ENCODE measurements at places on chromosomes 3 and 15.

- DNase-seq: no peak
Observed at GRCh38 chr3:126108676-126109050, 24.7 kb upstream of the SLC41A3 start.

GRCh38 chr15:62569460-62570404, 404.6 kb upstream of the C2CD4B start:
- DNase-seq: no peak

DNA sequence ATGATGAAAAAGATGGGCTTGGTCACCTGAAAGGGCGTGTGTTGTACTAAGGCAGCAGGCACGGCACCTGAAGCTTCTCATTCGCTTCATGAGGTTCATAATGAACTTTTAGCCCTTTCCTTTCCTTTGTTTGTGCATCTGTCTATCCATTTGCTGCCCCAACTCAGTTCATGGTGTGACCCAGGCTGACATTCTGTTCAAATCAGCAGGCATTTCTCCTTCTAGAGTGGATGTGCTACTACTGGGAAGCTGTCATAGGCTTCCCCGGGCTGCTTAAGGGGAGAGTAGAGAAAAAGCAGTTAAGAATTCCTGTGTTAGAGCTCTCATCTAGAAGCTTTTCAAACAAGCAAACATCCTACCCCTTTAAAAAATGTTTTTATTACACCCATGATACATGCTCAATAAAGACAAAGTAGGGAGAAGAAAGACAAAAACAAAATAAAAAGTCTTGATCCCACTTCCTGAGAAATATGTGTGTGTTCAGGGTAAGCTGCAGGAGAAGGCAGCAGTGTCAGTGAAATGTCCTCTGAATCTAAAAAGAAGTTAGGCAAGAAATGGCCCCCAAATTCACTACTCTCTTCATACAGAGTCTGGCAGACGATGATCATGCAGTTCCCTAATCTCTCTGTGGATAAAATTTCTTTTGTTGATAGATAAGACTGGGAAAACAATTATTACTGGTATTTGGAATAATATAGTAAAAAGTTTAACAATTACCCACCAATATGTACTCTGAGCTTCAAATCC, 136.9 kb upstream of the PFN2 start:
- DNase-seq: no peak

DNA sequence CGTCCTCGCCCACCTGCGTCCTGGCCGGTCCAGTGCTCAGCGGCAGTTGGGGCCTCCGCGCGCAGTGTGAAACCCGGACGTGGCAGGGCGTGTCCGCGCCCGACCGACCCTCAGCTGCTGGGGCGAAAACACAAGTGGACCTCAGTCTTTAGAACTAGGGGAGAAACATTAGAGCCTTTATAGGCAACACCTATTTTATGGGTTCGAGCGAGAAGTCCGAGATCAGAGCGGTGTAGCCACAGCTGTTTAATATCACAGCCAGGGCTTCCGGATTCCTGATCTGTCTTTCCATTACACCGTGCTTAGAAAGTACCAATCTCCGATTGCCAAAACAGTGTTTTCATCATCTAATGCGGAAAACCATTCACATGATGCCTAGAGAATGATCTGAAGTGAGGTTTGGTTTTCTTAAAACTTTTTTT, 506 bp downstream of the RAD51 start:
- DNase-seq: no peak

GRCh38 chr15:42404461-42405235, 45.3 kb downstream of the CAPN3 start:
- DNase-seq: no peak

DNA sequence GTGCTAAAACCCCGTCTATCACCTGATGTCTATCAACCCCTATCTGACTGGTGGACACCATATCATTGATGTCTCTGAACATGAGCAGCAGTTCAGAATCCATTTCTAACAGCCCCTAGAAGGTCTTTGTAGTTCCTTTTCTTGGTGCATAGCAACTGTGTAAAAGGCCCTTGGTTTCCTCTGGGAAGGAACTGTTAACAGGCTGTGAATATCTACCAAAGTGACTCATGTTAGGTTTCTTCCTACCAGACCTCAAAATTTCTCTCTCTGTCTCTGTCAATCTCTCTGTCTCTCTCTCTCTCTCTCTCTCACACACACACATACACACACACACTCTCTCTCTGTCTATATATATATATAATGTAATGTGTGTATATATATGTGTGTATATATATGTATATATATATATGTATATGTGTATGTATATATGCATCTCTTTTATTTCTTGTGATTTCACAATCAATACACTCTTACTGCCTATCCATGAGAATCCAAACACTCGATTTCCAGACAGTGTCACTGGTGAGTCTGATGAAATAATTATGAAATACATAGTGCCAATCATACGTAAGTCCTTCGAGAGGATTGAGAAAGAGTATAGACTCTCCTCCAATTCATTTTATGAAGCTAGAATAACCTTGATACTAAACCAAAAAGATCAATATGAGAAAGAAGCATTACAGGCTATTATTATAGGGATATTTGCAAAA, 335.9 kb upstream of the SLCO3A1 start:
- DNase-seq: no peak

GRCh38 chr15:57567891-57568290, 23.8 kb upstream of the MYZAP start:
- DNase-seq: no peak

- DNase-seq: no peak
Observed at GRCh38 chr15:38829086-38829485, 264.5 kb upstream of the RASGRP1 start.

DNA sequence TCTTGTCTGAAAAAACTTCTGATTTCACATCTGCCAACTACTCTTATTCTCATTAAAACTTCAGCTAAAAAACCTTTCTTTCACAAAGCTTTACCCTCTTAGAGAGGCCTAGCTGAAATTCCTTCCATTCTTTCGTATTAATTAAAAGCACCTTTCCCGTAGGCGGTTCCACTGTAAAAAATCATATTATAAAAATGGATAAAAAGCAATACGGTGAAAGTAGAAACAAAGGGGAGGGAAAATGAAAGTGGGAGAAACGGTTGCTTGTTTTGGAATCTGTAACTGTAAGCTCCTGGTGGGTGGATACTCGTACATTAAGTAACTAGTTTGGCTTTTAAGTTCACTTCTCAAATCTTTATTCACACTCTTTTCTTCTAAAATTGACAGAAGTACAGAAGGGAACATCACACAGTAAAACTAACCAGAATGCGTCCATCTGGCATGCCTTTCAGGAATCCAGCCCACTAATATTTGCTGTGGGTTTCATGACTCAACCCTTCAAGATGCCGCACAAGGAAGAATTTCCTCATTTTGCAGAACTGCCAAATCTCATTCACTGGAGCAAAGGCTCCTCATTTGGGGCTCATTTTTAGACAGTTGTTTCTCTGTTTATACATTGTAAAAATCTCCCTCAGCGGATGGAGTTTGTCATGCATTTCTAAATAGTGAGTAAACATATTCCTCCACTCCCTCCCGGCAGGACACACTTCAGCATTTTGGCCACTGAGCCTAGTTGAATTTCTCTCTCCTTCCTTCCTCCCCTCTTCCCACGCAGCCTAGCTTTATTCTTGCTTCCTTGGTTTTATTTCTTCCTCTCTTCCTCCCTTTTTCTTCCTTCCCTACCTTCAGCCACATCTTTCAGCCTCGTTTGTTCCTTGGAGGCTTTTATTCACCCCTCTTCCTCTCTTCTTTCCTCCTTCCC, 419.5 kb upstream of the NAALADL2 start:
- no peak for DNase-seq

DNA sequence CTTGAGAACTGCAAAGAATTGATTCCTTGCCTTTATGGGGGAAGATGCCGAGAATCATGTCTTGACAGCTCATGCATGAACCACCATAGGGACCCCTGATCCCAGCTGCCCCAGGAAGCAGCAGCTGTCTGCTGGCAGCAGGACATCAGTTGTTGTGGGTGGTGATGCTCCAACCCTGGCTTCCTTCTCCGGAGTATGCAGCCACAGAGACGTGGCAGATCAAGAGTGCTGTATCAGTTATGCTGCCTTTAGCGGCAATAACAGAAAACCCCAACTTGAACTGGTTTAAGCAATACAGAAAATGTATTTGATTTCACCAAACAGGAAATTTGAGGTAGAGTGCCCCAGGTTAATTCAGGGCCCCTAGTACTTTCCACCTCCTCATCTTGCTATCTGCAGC, 92.2 kb upstream of the TNFAIP8L3 start:
- DNase-seq: no peak

GRCh38 chr15:59279023-59279422, 72.4 kb downstream of the LDHAL6B start:
- DNase-seq: no peak

DNA sequence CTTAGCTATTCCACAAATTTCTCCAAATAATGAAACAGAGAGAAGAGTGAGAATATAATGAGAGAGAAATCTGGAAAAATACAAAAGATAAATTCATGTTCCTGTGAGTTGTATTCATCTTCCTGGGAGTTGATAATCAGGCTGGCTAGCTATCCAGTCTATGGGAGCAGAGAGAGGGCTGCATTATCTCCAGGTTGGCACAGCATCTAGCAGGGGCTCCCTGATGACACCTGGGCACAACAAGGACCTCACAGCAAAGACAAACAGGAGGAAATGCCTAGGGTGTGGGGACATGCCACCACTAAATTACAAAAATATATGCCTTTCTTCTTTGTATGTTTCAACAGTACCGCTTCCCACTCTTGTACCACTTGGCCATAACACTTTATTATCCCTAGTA, 1.9 kb downstream of the EHD4 start:
- DNase-seq: no peak

DNA sequence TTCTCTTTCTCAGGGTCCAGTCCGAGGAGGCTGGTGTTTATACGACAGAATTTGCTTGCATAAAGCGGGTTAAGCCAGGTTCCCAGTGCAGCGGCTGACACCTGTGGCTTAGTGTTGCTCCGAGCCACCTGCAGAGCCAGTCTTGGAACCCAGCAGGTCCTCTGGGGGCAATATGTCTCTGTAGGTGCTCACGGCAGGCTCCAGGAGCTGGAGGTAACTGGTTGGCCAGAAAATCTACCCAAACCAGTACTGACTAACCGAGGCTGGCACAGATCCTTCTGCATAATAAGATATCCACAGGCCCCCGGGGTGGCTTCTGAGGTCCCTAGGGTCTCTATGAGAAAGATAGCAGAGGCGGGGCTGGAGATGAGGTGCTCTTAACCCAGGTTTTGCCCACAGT, 3.2 kb downstream of the MGLL start:
- DNase-seq: no peak

DNA sequence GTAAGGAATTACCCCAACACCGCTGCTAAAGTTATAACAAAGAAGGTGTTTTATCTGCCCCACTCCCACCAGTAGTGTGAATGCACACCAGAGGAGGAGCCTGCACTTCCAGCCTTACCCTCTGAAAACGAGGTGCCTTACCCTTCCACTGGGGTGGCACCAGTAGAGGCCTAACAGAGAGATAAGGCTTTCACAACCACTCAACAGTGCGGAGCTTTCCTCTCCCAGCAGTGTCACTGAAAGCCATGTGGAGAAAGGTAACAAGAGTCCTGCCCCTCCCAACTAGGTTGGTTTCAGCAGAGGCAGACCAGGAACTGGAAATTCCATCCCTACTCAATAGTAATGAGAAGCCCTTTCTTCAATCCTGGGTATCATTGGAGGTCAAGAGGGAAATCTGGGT, 539.2 kb downstream of the VGLL3 start:
- DNase-seq: no peak

GRCh38 chr3:101521211-101521701, 8.2 kb upstream of the SENP7 start:
- DNase-seq: peak; percentile 28

DNA sequence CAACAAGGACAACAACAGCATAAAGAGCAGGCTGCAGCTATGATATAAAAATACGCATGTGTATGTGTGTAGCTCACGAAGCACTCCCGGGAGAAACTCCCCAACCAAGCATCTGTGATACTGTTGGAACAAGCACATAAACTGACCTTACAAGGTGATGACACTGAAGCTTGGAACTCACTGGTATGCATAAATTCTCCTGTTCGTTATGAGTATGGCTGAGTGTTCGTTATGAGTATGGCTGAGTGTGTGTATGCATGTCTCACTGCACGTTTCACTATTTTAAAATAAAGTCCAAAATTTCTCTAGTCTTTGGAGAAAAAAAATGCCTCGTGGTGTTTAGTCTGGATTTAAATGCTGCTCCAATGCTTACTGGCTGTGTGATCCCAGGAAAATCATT, 256.8 kb downstream of the RORA start:
- no peak for DNase-seq

DNA sequence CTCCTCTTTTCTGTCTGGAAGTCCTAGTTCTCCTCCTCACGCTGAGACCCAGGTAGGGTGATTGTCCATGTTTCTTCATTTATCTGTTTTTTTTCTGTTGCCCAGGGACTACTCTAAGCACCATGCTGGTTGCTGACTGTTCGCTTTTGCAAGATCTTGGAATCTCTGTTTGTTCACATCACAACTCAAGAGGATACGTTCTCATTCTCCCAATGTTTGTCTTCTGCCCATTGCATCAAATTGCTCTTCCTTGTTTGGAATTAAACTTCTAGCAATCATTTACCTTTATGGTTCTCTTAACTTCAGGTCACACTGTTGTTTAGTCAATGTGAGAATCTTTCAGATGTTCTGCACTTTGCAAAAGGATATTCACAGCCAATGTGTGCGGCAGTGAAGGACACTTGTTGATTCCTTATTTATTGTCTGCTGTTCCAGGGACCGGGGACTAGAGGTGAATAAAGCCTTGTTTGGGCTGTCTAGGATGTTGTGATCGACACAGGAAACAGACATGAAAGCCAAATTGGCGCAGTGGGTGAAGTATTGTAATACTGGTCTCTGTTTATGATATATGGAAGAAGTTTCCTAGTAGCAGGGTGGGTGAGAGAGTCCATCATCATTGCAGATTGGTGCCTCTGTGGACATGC, 24.5 kb downstream of the LPP start:
- DNase-seq: no peak

GRCh38 chr3:71461749-71462483, 121.6 kb downstream of the FOXP1 start:
- DNase-seq: no peak

DNA sequence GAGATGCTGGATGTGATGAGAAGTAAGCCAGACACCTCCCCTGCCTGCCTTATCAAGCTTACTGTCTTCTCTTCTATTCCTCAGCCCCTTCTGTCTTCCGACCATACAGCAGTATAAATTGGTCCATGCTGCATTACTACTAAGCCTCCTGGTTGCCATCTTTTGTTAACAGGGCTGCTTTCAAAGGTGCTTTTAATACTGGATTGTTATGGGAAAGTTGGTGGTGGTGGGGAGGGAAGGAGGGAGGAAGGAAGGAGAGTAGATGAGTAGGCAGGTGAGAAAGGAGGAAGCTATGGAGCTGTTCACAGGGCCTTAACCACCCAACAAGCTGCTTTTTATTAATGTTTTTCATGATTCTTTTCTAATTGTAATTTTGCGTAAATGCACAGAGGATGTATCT, 114.9 kb downstream of the SLC25A26 start:
- DNase-seq: no peak
